ENCODE measurements at places on chromosomes 3 and 15.

DNA sequence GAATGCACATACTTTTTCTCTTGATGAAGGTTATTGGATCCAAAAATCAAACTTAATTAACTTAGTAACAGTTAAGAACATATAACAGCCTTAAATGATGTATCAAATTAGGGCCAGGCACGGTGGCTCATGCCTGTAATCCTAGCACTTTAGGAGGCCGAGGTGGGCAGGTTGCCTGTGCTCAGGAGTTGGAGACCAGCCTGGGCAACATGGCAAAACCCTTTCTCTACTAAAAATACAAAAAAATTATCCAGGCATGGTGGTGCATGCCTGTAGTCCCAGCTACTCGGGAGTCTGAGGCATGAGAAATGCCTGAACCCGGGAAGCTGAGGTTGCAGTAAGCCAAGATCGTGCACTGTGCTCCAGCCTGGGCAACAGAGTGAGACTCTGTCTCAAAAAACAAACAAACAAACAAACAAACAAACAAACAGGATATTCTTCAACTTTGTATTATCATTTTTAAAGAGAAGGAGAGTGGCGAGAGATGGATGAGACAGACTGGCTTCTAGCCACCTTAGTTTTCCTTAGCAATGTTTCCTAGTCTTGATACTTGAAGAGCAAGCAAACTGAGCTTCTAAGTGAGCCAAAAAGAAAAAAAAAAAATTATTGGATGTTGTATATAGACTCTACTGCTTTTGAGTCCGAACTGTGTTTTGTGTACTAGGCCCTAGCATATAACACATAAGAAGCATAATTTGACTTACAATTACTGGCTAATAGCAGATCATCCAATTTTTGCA is 13.8 kb downstream of the SPRED1 start:
- no peak for DNase-seq

DNA sequence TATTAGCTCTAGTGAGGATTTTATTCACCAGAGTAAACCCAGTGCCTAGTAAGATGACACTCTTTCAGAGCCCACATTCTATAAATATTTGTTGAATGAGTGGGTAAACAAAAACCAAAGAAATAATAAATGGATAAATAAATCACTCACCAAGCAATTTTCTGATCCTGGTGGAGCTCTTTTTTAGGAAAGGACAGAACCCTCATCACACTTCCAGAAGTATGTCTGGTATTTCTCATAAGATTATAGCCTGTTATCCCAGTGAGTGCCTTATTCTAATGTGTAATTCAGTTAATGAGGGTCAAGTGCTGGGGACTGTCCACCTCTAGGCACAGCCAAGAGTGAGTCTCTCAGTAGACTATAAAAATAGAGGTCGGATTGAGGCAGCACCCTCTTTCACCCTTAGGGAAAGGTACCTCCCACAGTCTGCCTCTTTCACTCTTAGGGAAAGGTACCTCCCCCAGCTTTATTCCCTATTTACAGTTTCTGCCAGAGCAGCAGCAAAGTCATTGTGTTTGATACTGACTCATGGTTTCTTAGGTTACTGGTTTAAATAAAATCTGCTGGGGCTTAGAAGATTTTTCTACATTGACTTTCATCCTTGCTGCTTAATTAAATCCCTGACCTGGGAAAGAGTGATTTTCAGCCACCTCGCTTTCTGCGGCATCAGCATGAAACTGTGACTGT is 145.0 kb downstream of the STAC start:
- DNase-seq, result no peak

DNA sequence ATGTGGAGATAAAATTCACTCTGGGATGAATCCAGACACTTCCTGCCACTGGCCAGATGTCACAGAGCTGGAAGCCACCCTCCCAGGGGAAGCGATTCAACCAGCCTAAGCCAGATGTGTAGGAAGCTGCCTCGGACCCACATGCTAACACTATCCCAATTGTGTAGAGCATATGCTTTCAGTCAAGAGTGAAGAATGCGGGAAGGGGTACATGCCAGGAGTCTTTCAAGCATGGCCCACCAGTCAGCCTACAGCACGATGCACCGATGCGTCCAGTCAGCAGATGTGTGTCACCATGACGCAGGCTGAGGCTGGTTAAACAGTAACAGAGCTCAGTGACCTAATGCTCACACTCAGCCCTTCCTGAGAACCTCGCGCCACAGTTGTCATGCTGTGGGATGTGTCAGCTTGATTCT is 38.8 kb upstream of the BNC1 start:
- DNase-seq, result no peak

DNA sequence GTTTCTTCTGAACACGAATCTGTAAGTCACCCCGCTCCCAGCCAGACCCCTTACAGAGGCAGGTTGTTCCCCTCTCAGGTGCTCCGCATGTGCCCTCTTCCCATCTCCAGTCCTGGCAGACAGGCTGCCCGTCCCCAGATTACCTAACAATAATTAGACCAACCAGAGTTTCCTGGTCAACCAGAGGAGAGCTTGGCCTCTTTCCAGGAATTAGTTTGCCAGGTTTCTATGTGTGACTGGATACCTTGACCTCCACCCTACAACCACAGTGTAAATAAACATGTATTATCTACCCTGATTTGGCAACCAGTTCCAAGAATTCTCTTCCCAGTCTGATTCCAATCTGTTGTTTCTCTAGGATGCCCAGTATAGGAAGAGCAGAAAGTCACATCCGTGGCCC is 178.0 kb upstream of the UMPS start:
- DNase-seq, result no peak

DNA sequence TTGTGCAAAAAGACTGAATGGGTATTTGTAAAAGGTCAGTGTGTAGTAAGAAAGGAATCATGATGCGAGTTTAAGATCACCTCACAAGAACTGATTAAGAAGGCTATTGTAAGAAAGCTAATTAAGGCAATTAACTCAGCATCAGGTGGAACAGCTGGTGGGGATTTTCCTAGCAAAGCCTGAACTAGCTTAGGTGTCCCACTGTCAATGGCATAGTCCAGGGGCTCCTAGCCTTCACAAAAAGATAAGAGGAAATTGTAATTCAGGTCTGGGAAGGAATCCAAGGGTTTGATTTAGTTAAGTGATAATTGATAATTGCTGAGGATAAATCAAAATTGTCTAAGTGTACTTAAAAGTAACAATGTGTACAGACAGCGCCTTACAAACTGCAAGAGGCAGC is 901.6 kb downstream of the TUSC7 start:
- no peak for DNase-seq

- DNase-seq, result no peak
These were observed 65.5 kb upstream of the TJP1 start for GRCh38 chr15:29887721-29888120.

GRCh38 chr15:71713191-71713809 is 97.1 kb upstream of the NR2E3 start:
- no peak for DNase-seq

DNA sequence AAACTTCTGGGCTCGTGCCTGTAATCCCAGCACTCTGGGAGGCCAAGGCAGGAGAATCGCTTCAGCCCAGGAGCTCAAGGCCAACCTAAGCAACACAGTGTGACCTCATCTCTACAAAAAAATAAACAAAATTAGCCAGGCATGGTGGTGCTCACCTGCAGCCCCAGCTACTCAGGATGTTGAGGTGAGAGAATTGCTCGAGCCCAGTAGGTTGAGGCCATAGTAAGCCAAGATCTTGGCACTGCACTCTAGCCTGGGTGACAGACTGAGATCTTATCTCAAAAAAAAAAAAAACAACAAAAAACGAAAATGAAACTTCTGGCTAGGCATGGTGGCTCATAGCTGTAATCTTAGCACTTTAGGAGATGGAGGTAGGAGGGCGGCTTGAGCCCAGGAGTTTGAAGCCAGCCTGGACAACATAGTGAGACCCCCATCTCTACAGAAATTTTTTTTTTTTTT is 53.7 kb downstream of the PIK3CB start:
- DNase-seq, result no peak

DNA sequence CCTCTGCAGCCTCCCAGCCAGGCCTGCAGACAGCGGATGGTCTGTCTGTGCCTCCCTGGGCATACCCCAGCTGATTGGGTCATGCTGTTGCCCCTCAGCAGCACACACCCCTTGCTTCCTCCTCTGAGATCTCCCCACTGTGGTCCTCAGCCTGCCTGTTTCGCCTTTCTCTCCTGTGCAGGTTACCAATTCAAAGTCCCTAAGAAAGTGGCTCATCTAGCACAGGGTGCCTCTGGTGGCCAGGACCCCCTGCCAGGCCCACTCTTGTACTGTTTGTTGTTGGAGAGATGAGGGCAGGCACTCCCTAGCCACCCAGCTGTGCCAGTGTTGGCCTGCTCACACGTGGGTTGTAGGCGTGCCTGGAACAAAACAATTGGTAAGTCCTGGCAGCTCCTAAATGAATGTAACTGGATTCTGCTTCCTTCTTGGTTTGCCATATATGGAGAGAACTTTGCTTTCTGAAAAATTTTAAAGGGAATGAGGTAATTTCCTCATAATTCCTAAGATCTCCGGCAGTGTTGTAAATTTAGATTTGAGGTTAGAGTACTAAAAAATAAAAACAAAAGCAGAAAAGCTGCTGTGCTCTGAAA is 213.2 kb upstream of the IL12A start:
- no peak for DNase-seq

GRCh38 chr3:27714146-27714526 is 8.0 kb downstream of the EOMES start:
- DNase-seq, result no peak

All from endothelial cell (in vitro differentiated cells).